ENCODE measurements at places on chromosomes 6 and 20.

DNA sequence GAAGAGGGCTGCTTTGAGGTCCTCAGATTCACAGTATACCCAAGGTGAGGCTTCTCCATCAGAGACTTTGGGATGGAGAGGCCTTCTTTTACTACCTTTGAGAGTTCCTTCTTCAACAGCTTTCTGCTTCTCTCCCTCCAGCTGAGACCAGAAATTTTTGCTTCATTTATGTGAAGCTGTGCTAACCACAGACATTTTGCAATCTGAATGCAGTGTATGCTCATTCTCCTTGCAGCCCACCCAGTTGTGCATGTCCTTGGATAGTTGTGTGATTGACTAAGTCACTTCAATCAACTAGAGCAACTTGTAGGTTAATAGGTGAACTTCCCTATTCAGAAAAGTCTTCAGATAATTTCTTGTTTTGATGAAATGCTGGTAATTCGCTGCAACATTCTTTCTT, 20.1 kb downstream of the DCBLD1 start:
- DNase-seq, result no peak

DNA sequence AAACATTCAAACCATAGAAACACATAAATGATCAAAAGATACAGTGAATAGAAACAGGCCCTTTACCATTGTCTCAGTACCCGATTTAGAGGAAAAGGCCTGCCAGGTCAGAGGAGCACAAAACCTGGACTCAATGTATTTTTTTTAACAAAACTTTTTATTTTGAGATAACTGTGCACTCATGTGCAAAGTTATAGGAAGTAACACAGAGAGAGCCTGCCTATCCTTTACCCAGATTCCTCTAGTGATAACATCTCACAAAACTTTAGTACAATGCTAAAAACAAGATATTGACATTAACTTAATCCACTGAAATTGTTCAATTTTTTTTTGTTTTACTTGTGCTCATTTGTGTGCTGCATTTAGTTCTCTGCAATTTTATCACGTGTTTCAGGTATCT, 36.8 kb upstream of the SAMD3 start:
- no peak for DNase-seq

DNA sequence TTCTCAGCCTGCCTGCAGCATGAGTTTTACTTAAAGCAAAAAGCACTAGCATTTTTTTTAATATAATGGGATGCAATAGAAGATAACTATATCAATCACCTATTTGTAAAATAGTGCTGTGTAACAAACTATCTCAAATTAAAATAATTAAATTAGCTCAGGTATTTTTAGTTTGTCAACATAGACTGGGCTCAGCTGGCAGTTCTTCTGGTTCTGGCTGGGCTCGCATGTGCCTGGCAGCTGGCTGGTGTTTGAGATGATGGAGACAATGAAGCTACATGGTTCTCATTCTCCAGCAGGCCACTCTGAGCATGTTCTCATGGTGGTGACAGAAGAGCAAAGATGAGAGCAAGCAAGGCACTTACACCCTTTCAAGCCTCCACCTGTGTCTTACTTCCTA, 181.0 kb downstream of the PLCB1 start:
- DNase-seq, result no peak

- DNase-seq, result no peak
Observed at GRCh38 chr20:41508335-41508734, 109.8 kb downstream of the CHD6 start.

GRCh38 chr20:48210111-48211027, 425.1 kb upstream of the SULF2 start:
- DNase-seq, result no peak

- no peak for DNase-seq
Observed at GRCh38 chr6:96469312-96469711, 52.3 kb upstream of the UFL1 start.

DNA sequence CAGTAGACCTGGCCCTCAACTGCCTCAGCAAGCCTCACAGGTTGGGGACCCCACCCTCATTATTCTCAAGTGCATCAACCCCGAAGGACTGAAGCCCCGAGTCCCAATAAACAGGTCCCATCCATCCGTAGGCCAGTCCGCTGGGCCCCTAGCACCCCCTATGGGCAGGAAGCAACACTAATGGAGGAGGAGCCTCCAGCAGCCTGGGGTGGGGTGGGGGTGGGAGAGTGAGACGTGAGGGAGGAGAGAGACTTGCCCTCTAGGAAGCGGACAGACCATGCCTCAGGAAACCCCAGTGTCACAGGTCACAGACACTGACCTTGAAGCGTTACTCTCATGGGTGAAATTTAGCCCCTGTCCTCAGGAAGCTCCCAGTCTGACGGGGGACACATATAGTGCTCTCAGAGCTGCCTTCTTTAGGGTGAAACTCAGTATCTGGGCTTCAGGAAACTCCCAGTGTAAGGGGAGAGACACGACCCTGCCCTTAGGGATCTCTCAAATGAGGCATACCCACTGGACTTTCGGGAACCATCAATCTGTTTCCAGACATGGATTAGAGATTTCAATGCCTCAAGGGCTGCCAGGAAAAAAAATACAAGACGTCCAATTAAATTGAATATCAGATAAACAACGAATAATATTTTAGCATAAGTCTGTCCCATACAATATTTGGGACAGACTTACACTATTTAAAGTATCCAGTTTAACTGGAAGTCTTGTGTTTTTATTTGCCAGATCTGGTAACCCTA, 125.8 kb downstream of the MRPL14 start:
- no peak for DNase-seq

- DNase-seq, result no peak
Observed at GRCh38 chr6:51025082-51025777, 206.6 kb downstream of the TFAP2B start.

DNA sequence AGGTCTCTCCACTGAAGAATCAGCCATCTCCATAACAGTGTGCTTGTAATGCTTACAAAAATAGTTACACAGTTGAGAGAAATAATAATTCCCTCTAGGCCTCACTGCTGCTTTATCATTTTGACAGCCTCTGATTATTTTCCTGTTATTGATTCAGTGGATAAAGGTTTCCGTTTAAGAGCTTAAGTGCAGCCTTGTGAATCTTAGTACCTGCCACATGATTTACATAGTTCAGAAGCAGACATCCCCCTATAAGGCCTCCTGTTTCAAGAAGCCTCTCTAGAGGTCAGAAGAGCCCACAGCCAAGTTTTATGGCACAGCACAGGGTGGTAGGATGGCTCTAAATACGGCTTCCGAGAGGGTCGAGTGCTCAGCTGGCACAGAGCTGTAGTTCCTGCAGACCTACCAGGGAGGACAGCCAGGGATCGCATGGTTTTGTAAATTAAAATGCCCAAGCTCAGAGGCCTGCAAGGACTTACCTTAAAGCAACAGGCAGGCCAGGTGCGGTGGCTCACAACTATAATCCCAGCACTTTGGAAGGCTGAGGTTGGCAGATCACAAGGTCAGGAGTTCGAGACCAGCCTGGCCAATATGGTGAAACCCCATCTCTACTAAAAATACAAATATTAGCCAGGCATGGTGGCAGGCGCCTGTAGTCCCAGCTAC, 17.6 kb upstream of the PYGB start:
- no peak for DNase-seq

GRCh38 chr6:36897609-36898008, 11.9 kb downstream of the C6orf89 start:
- no peak for DNase-seq

DNA sequence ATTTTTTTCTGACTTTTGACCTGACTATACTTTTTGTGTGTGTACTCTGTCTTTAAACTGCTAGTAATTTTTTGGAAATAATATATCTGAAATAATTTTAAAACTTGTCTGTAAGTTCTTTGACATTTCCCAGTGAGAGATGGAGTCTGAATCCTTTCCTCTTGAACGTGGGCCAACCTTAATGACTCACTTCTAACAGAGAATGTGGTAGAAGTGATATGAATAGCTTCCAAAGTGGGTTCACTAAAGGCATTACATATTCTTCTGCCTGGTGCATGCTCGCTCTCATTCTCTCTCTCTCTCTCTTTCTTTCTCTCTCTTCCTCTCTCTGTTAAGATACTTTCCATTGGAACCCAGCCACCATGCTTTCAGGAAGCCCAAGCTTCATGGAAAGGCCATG, 108.7 kb upstream of the FERMT1 start:
- no peak for DNase-seq

DNA sequence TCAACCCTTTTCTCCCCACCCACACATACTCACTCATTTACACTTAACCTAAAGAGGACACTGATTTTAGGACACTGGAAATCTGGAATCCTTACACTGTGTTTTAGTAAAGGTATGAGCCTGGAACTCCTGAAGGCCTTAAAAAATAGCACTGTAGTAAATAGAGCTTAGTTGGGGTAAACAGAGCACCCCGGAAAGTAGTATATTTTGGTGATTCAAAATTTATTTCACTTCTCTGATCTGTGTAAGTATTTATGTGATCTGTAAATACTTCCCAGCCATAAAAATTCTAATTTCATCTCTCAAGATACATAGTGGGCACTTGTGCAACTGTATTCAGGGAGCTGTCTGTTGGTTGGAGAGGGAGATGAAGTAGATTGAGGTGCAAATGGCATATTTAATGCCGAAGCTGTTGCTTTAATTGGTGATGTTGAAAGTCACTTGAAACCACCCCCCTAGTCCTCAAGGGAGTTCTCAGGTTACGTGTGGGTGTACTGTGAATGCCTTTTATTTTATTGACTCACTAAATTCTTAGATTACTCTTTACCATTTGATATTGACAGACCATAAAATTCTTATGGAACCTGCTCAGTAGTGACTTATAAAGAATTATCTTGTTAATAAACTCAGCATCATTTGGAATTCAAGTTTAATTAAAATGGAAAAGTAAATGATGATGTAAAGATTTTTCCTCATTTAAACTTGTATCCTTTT, 154.9 kb downstream of the SOX4 start:
- DNase-seq, result peak; percentile 78

GRCh38 chr6:32151181-32151862, 417 bp downstream of the PRRT1 start:
- DNase-seq, result no peak

DNA sequence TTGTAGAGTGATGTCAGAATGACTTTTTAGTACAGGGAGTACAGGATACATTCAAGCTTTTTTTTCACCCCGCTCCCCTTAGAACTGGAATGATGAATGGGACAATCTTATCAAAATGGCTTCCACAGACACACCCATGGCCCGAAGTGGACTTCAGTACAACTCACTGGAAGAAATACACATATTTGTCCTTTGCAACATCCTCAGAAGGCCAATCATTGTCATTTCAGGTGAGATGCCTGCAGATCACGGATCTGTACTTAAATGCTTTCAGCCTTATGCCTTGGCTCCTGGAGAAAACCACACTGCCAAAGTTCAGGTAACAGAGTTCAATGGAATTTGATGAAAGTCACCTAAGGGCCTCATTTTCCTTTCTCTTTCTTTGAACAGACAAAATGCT, 8.5 kb downstream of the TNFAIP3 start:
- DNase-seq, result no peak

GRCh38 chr6:66184091-66184490, 477.1 kb upstream of the EYS start:
- DNase-seq, result no peak

DNA sequence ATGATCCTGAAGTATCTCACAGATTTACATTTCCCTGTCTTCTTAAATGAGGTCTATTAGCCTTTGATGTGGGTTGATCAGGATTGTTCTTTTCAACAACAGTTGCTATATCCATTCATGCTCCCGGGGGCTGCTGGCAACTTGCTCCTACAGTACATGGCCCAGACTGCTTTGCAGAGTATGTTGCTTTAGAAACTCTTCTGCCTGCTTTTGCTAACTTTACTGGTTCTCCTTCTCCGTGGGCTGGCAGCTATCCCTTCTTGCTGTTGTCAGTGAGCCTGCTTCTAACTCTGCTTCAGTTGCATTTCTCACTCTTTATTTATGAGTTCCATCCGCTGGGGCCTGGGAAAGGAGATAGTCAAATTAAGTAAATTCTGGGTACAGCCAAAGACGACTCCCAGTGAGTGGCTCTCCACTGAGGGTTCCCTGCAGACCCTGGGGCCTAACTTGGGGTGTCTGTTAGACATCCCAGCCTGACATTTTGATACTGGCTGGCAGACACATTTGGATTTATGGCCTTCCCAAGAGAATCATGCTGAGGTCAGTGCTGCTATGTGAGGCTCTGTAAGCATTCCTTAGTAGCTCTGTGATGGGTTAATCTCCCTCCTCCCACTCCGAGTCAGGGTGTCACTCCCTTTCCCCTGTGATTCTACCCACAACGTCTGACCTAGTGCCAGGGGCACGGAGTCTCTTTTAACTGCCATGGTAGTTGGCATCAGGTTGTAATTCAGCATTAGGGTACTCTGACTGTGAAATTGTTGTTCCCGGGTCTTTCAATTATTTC, 73.6 kb downstream of the SLX4IP start:
- DNase-seq, result no peak

DNA sequence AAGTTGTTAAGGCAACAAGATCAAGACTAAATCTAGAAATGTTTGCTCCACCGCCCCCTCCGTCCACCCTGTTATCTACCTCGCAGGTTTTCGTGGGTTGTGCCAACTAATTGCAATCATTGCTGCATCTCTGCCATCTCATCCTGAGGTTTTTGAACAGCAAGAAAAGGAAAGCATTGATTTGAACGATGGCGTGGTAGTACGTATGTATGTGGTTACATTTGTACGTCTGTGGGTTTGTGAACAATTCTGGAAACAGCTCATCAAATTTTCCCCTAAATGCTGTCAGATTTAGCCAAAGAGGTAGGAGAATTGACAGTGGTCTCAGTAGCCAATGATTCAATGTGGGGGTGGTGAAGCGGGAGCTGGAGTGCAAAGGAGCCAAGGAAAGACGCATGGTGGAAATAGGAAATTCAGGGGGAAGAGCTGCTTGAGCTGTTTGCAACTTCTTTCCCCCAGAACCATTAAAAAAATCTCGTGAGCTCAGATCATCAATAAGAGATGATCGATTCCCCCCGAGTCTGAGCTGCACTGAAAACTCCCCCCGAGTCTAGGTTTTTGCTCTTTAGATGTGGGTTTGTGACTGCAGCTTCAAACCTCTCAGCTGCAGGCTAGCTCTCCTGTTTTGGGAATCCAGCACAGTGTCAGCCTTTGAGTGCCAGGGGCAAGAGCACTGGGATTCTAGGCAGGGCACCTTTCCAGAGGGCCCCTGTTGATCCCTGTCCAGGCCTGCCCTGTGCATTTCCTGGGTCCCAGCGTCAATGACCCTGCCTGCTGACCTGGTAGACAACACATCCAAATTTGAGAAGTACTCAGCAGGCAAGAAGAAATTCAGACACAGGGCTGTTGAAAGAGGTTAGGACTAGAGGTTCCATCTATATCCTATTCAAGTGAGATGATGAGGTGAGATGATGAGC, 72.6 kb upstream of the LY86 start:
- DNase-seq, result no peak

All from NCI-H510A treated with DMSO at 0.1 percent for 48 hours (cell line).